DMS 273 treated with DMSO at 0.1 percent for 48 hours (cell line): ENCODE measurements at places on chromosomes 16 and 17.
A peak's percentile ranks its signal among the peaks of the same experiment; 100 is the strongest.

DNA sequence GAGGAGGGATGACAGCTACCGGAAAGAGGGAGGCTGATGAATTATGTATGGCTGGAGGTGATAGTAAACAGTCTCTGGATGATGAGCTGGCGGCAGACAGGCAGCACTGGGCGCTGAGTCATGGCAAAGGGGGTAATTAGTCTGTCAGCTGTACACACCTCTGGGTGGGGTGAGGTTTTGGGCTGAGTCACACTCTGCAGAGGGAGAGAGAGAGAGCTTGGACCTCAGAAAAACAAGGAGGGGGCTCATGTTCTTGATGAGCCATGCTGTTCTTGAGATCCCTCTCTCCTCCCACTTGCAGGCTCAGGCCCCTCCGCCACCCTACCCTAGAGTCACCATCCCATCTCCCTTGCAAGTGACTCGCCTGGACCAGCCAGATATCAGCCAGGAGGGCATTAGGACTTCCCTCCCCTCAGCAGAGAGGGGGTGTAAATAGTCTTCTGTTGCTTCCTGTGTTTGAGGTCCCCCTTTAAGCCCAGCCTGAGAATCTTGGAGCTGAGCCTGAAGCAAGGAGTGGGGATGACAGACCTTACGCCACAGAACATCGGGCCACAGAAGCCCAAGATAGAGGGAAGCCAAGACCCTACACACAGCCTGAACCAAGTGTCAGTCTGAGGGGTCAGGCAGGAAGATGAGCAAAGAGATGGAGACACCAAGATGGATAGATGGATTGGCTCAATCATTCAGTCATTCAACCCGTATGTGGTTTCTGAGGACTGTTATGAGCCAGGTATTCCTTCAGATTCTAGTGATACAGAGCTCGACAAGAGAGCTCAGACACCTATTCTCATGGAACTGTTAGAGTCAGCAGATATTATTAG, 383.2 kb upstream of the CCL2 start:
- DNase-seq: no peak

DNA sequence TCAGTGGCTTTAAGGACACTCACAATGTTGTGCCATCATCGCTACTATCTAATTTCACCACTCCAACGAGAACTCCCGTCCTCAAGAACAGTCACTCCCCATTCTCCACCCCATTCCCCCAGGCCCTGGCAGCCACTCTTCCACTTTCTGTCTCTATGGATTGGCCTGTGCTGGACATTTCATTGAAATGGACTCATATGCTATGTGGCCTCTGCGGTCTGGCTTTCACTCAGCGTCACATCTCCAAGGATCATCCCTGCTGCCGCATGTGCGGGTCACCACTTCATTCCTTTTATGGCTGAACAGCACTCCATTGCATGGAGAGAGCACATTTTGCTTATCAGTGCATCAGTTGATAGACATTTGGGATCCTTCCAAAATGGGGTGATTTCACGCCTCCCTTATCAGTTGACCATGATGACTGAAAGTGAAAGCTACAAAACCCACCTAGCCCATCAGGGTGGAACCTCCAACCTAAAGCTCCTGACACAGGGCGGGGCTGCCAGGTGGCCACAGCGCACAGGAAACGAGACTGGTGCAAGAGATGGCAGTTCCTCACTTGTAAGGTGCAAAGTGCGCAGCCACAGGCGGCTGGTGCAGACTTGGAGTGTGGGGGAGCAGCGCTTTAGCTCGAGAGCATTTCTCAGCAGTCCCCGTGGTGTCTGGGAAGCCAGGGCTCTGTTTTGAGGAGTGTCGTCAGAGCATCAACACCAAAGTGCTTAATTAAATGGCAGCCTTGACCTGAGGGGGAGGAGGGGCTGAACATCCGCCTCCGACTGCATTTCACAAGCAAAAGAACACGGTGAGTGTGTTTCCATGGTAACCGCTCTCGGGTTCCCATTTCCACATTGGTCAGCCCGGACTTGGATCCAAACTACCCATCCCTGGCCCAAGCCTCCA, 23.8 kb downstream of the COTL1 start:
- DNase-seq: no peak

GRCh38 chr17:78596871-78597764, 19.9 kb upstream of the DNAH17 start:
- DNase-seq: no peak

DNA sequence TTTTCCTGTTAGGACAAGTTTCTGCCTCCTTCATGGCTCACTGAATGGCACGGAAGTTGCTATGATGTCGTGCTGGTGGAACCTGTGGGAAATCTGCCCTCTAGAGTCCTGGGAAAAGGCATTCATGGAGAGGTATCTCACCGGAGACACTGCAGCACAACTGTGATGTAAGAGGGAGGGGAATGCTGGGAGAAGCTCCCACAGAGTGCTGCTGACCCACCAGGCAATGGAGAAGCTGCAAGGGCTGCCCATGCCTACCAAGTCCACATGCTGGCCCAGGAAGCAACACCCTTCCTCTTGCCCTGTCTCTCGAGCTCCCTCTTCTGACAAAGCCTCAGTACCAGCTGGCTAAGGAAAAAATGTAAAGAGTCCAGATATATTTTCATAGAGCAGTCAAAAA, 45.2 kb upstream of the SLC5A11 start:
- no peak for DNase-seq

- DNase-seq: no peak
Observed at GRCh38 chr16:67707790-67708189, 11.3 kb downstream of the GFOD2 start.

- DNase-seq: no peak
Observed at GRCh38 chr17:64653325-64653984, 8.7 kb downstream of the SMURF2 start.

GRCh38 chr17:4901648-4902344, 1.1 kb downstream of the CHRNE start:
- no peak for DNase-seq

- no peak for DNase-seq
Observed at GRCh38 chr17:6811510-6811909, 20.0 kb downstream of the TEKT1 start.

DNA sequence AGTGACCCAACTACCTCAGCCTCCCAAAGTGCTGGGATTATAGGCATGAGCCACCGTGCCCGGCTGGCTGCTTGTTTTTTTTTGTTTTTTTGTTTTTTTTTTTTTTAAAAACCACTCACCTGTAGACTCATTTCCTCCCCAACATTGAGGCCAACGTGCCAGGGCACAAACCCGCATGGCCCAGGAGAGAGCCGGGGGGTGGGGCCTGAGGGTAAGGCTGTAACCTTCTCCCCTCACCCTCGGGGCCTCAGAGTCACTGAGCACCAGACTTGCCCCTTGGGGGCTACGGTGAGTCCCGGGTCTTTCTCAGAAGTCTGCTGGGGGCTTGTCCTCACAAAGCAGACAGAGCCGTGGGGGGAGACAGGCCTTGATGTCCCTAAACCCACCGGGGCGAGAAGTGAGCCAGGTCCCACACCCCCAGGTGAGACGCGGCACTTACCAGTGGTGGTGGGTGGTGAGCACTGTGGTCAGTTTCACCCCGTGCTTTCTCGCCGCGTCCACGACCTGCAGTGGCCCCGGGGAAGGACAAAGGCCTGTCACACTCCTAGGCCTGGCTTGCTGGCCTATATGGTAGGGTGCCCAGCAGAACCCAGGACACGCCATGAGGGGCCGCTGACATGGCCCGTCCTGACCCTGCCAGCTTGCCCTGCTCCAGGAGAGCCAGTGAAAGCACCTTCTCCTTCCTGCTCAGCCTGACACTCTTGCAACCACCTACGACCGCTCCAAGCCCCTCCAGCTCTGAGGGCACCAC, 4.6 kb downstream of the HAGH start:
- DNase-seq: no peak

DNA sequence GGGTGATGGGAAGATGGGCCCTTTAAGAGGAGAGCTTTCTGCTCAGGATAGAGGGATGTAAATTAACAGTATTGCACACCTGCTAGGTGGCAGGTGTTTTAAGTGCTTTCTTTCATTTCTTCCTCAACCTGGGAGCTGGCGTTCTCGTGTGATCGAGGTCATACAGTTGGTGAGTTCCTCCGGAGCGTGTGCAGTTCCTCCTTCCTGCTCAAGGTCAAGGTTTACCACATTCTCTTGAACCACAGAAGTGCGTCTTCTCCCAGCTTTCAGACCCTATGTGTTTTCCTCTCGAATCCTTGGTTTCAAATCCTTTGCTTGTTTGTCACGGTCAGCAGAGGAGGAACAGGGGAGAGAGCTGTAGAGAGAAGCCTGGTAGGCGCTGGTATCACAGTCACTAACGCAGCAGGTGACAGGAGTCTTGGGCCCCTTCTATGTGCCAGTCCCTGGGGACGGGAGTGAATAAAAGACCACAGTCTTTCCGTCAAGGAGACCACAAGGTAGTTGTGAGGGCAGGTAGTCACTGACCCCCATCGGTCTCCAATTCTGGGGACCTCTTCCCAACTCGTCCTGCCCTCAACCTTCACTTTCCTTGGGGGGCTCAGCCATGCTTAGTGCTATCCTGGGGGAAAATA, 791 bp downstream of the DNAI2 start:
- no peak for DNase-seq

DNA sequence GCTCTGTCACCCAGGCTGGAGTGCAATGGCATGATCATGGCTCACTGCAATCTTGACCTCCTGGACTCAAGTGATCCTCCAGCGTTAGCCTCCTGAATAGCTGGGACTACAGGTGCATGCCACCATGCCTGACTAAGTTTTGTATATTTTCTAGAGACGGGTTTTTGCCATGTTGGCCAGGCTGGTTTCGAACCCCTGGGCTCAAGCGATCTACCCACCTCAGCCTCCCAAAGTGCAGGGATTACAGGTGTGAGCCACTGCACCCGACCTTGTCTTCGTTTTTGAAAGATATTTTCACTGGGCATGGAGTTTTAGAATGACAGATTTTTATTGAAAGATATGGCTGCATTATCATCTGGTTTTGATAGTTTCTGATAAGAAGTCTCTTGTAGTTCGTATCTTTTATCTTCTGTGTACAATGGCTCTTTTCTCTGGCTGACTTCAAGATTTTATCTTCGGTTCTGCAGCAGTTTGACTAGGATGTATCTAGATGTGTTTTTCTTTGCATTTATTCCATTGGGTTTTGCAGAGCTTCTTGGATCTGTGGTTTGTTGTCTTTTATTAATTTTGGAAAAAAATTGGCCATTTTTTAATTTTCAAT, 14.6 kb downstream of the ADGRG5 start:
- no peak for DNase-seq

- no peak for DNase-seq
Observed at GRCh38 chr17:56445692-56446411, 147.6 kb upstream of the NOG start.

GRCh38 chr16:30602616-30603277, 7.4 kb downstream of the ZNF689 start:
- no peak for DNase-seq

DNA sequence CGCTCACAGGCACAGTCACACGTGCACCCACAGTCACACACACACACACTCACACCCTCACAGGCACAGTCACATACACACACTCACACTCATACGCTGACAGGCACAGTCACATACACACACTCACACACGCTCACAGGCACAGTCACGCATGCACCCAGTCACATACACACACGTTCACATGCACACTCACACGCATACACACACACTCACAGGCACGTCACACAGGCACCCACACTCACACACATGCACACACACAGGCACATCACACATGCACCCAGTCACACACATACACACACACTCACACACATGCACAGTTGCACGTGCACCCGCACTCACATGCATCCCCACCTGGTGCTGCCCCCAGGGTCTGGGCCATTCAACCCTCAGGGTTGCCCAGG, 46.1 kb upstream of the CBFA2T3 start:
- DNase-seq: no peak

DNA sequence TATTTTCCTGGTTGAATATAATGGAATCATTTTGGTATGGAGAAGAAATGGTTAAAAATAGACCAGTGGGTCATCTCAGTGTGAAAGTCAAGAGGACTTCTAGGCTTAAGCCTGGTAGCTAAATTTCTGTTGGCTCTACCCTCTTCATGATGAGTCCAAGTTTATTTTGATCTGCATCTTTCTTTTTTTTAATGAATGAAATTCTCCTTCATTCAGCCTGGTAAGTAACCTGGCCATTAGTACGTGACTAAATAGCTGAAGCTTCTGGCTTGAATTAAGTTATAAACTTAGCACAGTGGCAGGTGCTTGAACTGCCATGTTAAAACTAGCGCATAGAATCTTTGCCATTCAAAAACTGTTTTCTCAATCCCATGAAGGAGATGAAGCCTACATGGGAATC, 28.0 kb downstream of the NF1 start:
- DNase-seq: no peak

- DNase-seq: no peak
Observed at GRCh38 chr17:77453613-77454241, 313.0 kb downstream of the SEC14L1 start.

DNA sequence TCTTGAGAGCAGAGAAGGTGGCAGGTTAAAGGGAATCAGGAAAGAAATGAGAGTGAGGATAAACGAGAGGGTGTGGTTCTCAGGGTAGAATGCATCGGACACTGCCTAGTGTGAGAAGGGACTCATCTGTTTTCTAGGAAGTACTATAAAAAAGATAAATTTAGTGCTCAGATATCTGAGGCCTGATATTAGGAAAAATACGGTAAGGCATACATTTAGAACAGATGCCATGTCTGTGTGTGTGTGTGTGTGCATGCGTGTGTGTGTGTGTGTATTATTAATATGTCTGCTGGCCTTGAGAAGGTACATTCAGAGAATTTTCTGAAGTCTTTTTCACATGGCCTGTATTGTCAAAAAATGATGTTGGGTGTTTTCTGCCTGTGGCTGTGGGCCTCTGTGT, 414.8 kb downstream of the MAF start:
- no peak for DNase-seq

- no peak for DNase-seq
Observed at GRCh38 chr16:22161999-22162655, at the start of gene SDR42E2. Gene SDR42E2, plus strand, starts transcription at chr16:22162506. Its CDS starts 3,077 bp downstream, at chr16:22165583.

GRCh38 chr17:27975146-27976011, 67.1 kb upstream of the NLK start:
- peak; percentile 83 for DNase-seq

DNA sequence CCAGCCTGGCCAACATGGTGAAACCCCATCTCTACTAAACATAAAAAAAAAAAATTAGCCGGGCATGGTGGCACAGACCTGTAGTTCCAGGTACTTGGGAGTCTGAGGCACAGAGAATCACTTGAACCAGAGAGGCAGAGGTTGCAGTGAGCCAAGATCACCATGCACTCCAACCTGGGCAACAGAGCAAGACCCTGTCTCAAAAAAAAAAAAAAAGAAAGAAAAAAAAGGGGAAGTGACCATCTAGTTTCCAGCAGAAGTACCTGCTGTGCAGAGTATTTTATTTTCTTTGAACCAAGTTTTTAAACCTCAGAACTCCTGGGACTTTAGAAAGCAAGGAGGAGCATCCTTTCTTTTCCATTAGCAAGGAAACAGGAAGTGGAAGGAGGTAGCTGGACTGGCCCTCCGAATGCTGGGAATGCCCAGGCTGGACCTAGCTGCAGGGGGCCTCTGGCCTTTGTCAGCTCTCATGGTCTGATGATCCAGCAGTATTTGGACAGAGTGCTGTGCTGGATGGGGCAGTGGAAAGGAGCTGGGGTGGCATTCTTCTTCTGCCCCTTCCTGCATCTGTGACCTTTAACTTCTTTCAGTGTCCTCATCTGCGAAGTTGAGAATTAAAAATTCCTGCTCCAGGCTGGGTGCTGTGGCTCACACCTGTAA, 6.6 kb downstream of the GID4 start:
- no peak for DNase-seq
